ENCODE measurements at places on chromosomes 5 and 9.

DNA sequence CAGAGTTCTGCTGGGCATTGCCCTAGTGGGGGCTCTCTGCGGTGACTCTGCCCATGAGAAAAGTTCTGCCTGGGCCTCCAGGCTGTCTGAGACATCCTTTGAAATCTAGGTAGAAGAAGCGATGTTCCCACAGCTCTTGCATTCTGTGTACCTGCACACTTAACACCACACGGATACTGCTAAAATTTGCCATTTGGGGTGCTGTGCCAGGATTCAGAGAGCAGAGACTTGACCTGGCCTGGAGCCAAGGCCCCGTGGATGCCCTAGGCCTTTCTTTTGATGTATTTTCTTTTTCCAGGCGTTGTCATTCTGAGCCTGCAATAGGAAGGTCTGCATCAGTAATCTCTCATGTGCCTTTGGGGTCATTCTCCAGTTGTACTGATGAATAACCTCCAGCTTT, 89.3 kb upstream of the IL12B start:
- DNase-seq, result no peak

GRCh38 chr5:104955479-104955878, 1392.9 kb upstream of the NUDT12 start:
- no peak for DNase-seq

DNA sequence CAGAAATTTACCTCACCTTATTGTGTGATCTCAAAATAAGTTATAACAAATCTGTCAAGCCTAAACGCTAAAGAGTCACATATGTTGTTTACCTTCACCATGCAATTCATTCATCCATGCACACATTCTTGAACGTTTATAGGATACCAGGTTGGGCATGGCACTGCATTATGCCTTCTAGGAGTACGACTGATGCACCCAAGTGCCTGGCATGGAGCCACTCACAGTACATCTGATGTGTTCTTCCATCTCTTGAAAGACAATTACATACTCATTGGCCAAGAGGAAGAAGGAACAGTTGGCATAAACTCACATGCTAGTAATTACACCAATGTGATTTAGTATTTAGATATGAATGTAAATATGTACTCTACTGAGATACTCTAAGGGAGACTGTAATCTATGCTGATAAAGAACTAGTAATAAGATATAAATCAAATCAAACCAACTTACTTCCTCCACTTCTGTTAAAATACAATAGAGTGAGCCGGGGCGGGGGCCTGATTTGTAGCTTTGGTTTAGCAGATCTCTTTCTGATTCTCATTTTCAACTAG, 90.7 kb downstream of the LPAR1 start:
- no peak for DNase-seq

GRCh38 chr5:107513337-107514085, 157.2 kb downstream of the EFNA5 start:
- no peak for DNase-seq

DNA sequence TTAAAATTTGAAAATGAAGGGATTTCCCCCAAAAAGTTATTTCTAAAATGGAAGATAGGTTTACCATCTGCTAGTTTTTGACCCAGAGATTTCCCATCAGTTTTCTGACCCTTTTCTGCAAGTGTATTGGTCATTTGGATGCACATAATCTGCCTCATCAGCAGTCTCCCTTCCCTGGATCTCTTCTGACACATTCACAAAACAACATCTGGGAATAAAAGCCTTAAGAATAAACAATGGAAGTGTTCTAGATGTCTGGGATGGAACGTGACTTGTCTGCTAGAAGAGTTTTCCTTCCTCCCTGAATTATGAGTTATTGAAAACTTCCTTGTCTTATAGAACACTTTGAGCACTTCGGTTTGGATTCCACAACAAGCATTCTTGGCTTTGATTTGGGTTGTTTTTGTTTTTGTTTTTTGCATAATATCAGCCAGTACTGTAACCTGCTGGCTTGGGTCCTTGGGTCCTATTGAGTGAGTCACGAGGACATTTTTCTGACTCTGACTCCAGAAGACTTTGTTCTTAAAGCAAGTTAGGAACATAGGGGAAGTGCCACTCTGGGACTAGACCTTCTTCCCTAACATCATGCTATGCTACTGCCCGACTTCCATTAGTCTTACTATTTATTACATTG, 18.2 kb upstream of the ESM1 start:
- peak; percentile 30 for DNase-seq

GRCh38 chr5:14035859-14036503, 91.5 kb upstream of the DNAH5 start:
- DNase-seq, result peak; percentile 90

DNA sequence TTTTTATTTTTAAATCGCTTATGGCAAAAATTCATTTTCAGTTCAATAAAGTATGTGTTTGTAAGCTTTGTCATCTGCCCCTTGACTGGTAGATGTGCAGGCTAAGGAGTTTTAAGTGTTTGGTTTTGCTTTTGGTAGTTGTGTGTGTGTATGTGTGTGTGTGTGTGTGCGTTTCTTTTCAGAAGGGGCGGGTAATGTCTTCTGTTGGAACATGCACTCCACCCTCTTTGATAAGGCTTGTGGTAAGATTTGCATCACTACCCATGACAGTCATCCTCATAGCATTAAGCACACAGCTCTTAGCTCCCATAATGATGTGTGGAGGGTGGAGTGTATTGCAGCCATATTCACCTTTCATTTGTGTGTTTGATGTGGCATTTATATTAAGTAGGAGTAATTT, 92.1 kb upstream of the FSD1L start:
- DNase-seq, result peak; percentile 67

DNA sequence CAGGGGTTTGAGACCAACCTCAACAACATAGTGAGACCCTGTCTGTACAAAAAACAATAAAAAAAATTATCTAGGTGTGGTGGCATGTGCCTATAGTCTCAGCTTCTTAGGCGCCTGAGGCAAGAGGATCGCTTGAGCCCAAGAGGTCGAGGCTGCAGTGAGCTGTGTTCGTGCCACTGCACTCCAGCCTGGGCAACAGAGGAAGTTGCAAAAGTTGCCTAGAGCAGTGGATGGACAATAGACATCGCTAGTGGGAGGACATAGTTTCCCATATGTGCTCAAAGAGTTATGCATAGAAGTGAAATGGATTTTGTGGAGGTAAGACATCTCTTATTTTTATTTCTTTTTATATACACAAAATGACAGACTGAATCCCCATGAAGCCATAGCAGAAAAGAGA, 19.0 kb downstream of the HNRNPK start:
- no peak for DNase-seq

DNA sequence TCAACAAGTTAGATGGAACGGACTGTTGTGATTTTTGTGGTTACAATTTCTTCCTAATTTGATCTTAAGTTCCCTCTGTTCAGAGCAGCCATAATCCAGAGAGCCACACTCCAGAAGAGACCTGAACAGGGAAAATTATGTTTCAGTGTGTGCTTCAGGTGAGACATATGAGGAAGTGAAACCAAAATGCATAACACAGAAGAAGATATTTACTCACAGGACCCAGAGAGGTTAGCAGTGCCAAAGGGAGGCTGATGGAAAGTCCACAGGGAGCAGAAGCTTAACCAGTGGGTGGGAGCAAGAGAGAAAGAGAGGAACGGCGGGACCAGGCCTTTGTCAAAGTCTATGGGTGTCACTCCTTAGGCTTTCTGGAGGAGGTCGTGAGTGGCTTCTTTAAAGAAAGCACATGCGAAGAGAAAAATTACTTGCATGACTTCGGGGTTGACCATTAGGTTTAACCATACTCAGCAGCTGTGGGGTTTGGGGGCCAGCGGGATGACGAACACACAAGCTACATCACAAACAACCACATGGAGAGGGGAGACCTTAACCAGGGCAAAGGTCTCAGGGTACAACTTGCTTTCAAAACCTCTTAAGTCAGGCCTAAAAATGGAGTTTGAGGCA, 141.4 kb downstream of the MED10 start:
- no peak for DNase-seq

- no peak for DNase-seq
Measured at GRCh38 chr5:115565233-115565632, 20.7 kb upstream of the FEM1C start.

- DNase-seq, result no peak
Measured at GRCh38 chr5:150262502-150262901, 27.1 kb downstream of the CAMK2A start.

DNA sequence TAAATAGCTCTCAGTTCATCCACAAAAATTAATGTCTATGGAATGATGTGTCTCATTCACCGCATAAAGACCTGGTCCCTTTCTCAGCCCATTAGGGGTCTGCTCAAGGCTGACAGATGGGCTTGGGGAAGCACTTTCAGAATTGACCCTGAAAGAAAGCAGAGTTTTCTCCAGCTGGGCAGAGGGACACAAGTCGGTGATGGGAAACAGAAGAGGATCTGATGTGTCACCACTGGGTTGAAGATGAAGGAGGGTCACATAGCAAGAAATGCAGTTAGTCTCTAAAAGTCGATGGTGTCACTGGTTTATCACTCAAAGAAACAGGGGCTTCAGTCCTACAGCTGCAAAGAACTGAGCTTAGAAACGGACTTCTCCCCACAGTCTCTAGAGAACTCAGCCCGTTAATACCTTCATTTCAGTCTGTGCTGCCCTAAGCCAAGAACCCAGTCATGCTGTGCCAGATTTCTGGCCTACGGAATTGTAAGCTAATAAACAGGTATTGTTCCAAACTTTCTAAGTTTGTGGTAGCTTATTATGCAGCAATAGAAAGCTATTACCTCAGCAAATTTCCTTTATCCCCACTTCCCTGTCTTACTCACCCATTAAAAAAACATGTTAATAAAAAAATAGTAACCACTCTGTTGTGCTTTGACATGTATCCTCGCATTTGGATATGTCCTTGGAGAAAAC, 64.6 kb downstream of the ADAMTS12 start:
- DNase-seq, result no peak

DNA sequence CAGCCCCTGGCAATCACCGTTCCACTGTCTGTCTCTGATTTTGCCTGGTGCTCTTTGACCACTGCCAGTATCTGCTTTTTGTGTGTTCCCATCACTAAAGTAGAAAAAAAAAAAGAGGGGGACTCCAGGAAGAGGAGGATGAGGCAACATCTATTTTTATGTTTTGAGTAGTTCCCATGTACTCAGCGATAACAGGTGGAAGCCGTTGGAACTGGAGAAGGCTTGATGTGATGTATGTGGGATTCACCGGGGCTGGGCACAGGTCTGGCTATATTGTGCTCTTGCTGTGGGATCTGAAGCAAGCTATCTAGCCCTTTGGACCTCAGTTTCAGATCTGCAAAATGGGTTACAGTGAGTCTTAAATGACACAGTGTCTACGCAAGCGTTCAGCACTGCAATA, 104.9 kb downstream of the SLIT3 start:
- no peak for DNase-seq

- no peak for DNase-seq
Measured at GRCh38 chr5:93585041-93585766, 2.2 kb downstream of the NR2F1 start.

- DNase-seq, result no peak
Measured at GRCh38 chr9:1875251-1875851, 139.8 kb upstream of the SMARCA2 start.

GRCh38 chr5:5025098-5025773, 114.9 kb upstream of the ADAMTS16 start:
- DNase-seq, result no peak

GRCh38 chr5:168890816-168891812, 311.9 kb upstream of the PANK3 start:
- no peak for DNase-seq

- DNase-seq, result no peak
Measured at GRCh38 chr9:36665387-36665786, 92.7 kb downstream of the MELK start.

DNA sequence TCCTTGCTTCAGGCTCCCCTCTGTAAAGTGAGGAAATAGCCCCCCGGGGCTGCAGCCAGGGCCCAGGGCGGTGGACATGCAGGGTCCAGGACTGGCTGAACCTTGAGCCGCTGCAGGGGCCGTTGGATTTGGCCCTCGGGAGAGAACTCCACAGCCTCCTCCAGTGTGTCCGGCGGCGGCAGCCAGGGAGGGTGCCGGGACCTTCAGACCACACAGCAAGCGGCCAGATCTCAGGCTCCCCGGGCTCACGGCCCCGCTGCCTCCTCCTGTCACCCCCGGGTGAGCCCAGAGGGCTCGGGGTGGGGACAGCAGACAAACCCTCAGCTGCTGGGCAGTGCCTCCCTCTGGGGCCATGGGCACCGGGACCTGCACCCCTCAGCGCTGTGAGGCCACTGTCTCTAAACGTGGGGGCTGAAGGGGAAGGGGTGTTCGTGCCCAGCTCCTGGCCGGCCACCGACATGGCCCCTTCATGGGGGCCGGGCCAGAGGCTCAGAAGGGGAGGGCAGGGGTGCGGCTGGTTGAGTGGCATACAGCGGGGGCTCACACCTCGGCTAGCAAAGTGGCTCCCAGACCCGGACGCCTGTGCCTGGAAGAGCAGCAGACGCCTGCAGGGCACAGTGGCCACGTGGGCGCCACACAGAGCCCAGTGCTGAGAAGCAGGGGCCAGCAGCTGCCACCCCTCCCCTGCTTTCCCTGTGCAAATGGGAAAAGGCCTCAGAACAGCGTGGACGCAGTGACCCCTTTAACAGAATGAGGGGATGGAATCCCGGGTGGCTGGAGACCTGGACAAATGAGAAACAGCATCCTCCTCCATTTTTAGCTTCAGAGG, 19.7 kb downstream of the SLC9A3 start:
- no peak for DNase-seq

GRCh38 chr5:98934546-98934945, 5.7 kb upstream of the CHD1 start:
- DNase-seq, result peak; percentile 46

GRCh38 chr9:111944241-111944866, 47.7 kb downstream of the UGCG start:
- peak; percentile 56 for DNase-seq
